Activated CD4-positive, alpha-beta memory T cell treated with anti-CD3 and anti-CD28 coated beads, Interleukin-2, amount 10 ng/mL, durations not matched to agents 7 days and 5 days (primary cell): ENCODE measurements at places on chromosomes 5 and 9. TPM values are rescaled to one million over a fixed set of nuclear protein-coding genes. Genes with fewer than 3 reads are reported as not detected.

GRCh38 chr9:16032799-16033198 is 480.0 kb downstream of the CCDC171 start:
- no peak for DNase-seq

DNA sequence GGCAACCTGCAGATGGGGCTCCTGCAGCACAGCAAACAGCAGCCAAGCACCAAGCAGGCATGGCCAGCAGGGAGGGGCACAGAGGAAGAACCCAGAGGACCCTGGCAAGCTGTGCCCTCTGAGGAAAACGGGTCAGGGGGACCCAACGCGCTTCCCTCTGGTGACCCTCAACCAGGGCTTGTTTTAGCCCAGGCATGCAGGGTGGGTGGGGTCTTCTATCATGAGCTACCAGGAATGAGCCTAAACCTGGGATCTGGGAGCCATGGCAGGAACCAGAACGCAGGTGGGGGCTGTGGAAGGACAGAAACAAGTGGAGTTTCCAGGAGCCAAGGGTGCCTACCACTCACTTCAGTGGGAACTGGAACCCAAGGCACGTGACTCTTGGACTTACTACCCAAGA is 20.9 kb downstream of the IPPK start:
- peak; percentile 15 for DNase-seq

- no peak for DNase-seq
Measured at GRCh38 chr5:79181419-79182022, 54.4 kb upstream of the JMY start.

- DNase-seq, result no peak
Measured at GRCh38 chr5:73705364-73705763, 79.4 kb downstream of the ARHGEF28 start.

DNA sequence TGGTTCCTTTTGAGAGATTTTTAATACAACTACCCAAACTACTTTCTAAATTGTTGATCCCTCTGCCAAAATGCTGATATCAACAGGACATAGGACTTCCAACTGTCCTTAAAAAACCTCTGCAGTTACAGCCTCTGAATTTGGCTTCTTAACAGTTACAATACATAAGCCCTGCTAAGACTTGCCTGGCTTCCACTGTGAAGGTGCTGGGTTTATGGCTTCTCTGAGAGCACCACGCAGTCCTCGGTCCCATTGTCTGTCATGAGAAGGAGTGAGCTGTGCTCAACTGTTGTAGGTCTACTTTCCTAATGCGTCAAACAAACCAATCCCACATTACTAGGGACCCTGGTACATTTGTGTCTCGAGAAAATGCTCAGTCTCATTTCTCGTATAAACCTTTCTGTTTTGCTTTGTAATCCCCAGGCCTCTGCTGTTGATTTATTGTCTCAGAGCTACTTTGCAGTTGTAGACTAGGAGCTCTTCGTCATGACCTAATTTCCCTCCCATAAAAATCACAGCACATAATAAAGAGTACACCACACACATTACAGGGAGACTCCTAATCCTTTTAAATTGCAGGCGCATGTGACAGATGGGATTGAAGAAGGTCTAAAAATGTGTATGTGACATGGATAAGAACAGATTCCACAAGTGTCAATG is 274.9 kb downstream of the NR3C1 start:
- DNase-seq, result no peak

DNA sequence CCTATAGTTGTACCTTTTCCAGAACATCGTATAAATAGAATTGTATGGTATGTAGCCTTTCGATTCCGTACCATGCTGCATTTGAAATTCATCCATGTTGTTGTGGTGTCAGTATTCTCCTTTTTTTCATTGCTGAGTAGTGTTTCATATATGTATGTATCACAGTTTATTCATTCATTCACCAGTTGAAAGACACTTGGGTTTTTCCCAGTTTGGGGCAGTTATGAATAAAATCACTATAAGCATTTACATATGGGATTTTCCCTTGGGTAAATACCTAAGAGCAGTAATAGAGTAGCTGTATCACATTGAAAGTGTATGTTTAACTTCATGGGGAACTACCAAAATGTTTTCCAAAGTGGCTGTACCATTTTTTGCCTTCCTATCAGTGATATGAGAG is 16.1 kb upstream of the FKTN start:
- DNase-seq, result no peak

DNA sequence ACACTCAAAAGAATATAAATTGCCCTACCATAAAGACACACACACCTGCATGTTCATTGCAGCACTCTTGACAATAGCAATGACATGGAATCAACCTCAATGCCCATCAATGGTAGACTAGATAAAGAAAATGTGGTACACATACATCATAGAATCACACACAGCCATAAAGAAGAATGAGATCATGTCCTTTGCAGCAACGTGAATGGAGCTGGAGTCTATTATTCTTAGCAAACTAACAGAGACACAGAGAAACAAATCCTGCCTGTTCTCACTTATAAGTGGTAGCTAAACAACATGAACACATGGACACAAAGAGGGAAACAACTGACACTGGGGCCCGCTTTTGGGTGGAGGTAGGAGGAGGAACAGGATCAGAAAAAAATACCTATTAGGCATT is 2062.2 kb upstream of the CDH6 start:
- DNase-seq, result no peak

GRCh38 chr9:108643731-108644510 is 211.9 kb downstream of the ACTL7B start:
- no peak for DNase-seq

DNA sequence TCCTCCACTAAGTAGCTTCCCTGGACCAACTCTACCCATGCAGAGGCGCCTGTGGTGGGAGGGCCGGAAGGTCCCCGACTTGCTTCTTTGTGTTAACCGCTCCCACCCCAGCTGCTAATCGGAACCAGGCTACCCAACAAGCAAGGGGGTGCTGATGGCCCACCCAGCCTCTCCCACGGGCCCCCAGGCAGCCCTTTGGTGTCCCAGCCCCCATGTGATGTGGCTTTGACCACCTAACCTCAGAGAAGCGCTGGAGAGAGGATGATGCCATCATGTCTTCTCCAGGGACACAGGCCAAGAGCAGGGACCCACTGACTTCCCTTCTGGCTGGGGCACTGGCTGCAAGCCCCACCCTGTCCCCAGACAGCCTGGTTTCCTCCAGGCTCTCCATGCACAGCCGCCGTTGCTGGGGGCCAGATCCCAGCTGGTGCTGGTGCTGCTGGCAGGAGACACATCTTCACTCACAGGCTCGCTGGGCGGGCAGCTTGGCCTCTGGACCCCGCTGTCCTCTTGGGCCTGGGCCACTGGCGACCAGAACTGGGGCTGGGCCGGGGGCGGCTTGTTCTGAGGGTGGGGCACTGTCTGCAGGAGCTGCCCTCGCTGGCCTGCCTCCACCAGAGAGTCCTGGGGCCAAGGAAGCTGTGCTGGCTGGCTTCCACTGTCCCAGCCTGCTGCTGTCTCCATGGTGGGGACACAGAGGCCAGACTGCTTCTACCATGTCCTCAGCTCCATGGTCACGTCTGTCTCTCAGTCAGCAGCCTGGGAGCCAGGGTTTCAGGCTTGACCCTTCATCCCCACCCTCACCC is 27.8 kb downstream of the LAMC3 start:
- DNase-seq, result no peak

GRCh38 chr9:16637218-16637617 is 233.3 kb downstream of the BNC2 start:
- DNase-seq, result no peak

DNA sequence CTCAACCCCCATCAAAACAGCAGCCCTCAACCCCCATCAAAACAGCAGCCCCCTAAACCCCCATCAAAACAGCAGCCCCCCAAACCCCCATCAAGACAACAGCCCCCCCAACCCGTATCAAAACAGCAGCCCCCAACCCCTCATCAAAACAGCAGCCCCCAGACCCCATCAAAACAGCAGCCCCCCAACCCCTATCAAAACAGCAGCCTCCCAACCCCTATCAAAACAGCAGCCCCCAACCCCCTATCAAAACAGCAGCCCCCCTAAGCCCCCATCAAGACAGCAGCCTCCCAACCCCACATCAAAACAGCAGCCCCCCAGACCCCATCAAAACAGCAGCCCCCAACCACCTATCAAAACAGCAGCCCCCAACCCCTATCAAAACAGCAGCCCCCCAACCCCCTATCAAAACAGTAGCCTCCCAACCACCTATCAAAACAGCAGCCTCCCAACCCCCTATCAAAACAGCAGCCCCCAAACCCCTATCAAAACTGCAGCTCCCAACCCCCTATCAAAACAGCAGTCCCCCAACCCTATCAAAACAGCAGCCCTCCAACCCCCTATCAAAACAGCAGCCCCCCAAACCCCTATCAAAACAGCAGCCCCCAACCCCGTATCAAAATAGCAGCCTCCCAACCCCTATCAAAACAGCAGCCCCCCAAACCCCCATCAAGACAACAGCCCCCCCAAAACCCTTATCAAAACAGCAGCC is 1.2 kb downstream of the TPPP start:
- DNase-seq, result no peak

GRCh38 chr9:123318961-123319421 is 37.0 kb upstream of the CRB2 start:
- DNase-seq, result no peak

DNA sequence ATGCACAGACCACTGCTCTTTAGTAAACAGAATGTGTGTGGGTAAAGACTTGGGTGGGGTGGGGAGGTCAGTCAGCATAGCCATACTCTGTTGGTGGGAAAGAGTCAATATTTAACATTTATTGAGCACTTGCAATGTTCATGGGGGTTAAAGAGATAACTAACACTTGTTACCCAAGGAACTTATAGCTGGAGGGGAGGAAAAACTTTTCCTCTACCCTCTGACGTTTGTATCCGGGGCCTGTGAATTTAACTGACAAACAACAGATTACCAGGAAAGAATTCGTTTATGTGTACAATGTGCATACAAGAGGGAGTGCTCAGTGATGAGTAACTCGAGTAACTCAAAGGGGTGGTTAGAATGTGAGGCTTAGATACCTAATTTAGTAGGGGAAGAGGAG is 6.8 kb upstream of the CLINT1 start:
- no peak for DNase-seq

DNA sequence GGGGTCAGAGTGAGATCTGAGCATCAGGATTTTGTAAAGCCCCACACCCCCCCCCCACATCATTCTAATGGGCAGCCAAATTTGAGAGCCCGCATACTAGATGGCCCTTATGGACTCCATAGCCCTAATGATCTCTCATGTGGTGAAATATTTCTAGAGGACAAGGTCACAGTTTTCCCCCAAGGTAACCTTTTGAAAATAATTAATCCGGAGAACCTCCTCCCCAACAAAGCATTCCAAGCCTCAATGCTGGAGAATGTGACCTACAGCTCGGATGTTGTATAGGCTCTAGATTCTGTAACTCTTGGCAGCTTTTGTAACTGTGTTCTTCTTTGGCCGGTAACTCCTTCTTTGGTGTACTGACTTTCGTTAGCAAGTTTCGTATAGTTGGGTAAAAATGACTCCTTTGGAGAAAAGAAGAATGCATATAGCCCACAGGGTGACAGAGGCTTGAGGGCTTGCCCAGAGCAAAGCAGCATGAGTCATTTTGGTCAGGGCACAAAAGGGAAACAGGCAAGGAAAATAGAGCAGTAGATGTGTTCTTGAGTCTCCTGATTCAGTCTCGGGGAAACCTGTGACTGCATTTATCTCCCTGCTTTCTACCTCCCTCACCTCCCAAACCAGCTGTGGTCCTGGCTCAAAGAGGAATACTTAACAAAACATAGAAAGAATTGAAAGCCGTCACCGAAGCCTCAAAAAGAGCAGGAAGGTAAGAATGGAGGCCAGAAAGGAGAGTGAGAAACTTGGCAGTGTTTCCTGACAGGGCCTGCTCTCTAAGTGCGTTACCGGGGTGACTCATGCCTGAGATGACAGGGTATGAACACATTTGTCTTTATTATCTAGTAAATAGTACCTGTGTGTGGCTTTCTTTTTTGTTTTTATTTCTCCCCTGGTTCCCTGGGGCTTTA is 6.6 kb upstream of the XPA start:
- peak; percentile 47 for DNase-seq

GRCh38 chr9:2780846-2781245 is 63.0 kb downstream of the PUM3 start:
- DNase-seq, result no peak

GRCh38 chr5:123344816-123345426 is 78.3 kb downstream of the CEP120 start:
- DNase-seq, result no peak

DNA sequence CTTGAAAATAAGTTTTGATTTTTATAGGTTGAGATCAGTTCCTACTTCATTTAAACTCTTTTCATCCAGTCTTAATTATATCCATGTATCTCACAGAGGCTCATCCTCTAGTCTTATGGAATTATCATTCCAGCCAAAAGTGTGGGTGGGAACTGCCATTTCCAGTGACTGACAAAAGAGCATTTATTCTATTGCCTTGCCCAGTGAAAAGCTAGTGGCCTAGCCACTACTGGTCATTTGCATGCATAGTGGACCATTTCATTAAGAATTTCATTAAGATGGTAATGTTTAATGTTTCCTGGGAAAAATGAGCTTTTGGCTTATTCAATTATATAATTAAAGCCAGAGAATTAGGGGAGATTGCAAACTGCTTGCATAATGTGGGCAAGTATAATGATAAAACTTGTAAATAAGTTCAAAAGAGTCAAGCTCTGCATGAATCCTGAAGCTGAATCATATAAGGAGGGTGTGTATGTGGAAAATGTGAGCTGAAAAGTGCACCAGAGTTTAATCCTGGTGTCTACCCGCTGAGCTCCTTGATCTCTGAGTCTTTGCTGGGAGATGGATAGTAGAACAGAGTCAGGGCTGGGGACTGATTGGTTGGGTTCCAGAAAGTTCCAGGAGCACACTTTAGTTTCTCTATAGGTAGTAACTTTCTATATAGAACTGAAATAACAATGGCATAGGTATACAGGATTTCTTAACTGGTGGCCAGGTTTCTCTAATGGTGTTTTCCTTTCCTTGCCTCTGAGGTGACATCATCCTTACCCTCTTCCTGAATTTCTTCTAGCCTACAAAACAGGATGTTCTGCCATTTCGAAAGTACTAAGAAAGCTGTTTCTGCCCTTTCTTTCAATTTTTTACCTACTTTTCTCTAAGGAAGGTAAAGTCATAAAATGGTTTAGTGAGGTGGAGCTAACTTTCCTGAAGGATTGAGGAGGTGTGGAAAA is 78.5 kb downstream of the KIF4B start:
- DNase-seq, result no peak

GRCh38 chr5:16759147-16759773 is 142.5 kb upstream of the RETREG1 start:
- no peak for DNase-seq

MED10 gene
- total RNA-seq, result 50.1 TPM

OBP2A gene
- not detected for total RNA-seq

CCDC180 gene
- 3.3 TPM for total RNA-seq

IL33 gene
- not detected for total RNA-seq

ARAP3 gene
- 13.6 TPM for total RNA-seq

MARCHF3 gene
- total RNA-seq, result 0.70 TPM

ZNF879 gene
- total RNA-seq, result 3.9 TPM

B4GALT7 gene
- 19.5 TPM for total RNA-seq

SOX30 gene
- total RNA-seq, result 0.18 TPM

DRD1 gene
- not detected for total RNA-seq

C8G gene
- 3.2 TPM for total RNA-seq

C9orf153 gene
- total RNA-seq, result not detected

RNF183 gene
- total RNA-seq, result 0.23 TPM

SYK gene
- total RNA-seq, result not detected

BTNL8 gene
- not detected for total RNA-seq

SAXO1 gene
- not detected for total RNA-seq

PCDHGB1 gene
- 0.13 TPM for total RNA-seq

HTR4 gene
- not detected for total RNA-seq

KLHL3 gene
- total RNA-seq, result 2.8 TPM

ADAMTS2 gene
- total RNA-seq, result not detected
